CD4-positive, alpha-beta memory T cell (primary cell): ENCODE measurements at places on chromosomes 7 and 10.

DNA sequence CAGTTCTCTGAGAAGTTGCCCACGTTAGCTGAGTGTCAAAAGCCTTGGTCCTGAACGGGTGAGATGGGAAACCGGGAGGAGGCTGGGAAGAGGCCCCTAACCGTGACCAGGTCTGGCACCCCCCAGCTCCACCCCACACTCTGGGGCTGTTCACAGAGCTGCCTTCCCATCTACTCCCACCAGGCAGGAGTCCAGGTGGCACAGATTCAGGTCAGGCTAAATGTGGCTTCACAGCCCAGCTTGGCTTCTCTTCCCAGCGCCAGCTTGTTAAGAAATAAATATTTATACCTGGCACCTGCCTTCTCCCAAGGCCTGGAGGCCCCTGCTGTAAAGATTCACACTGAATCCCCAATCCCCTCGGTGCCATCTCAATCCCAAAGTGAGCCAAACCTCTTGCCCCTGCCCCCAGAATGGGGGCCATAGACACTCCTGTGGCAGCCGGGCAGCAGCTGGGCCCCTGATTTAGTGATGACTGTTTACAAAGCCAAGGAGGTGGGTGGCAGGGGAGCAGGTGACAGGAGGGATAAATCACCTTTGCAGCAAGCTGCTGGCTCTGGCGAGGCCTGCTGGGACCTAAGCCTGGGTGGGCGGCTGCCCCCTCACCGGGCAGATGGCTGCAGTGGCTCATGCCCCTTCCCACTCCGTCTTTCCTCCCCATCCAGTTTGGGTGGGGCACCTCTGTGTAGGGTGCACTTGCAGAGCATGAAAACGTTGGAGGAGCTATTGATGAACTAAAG lies 72.5 kb downstream of the GOLGA7B start:
- DNase-seq = no peak

- no peak for DNase-seq
These were observed 38.0 kb downstream of the CSGALNACT2 start for GRCh38 chr10:43176271-43176670.

GRCh38 chr10:49139846-49140195 lies 6.0 kb upstream of the FAM170B start:
- DNase-seq = no peak

DNA sequence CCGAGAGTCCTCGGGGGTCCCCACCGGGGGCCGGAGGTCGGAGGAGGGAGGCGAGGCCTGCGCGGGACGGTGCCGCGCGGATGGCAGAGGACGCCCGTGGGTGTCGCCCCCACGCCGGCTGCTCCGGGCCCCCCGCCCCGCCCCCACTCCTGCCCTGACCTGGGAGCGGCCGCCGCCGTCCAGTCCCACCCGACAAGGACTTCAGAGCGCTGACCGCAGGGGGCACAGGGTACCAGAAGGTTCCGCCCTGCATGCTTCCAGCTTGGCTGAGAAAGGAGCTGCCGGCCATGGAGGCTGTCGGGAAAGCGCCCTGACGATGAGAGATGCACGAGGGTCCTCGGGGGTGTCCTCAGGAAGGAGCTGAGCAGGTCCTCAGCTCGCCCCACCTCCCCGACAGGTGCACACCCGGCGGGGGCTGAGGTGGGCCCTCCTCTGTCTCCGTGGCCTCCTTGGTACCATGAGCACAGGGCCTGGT lies 57.0 kb upstream of the DNAJB6 start:
- DNase-seq = no peak

- DNase-seq = no peak
These were observed 172.8 kb downstream of the TRIL start for GRCh38 chr7:28785041-28785995.

- DNase-seq = no peak
These were observed 130.5 kb upstream of the NPS start for GRCh38 chr10:127418536-127419168.

- no peak for DNase-seq
These were observed 77.6 kb downstream of the DENND2A start for GRCh38 chr7:140562926-140563481.

DNA sequence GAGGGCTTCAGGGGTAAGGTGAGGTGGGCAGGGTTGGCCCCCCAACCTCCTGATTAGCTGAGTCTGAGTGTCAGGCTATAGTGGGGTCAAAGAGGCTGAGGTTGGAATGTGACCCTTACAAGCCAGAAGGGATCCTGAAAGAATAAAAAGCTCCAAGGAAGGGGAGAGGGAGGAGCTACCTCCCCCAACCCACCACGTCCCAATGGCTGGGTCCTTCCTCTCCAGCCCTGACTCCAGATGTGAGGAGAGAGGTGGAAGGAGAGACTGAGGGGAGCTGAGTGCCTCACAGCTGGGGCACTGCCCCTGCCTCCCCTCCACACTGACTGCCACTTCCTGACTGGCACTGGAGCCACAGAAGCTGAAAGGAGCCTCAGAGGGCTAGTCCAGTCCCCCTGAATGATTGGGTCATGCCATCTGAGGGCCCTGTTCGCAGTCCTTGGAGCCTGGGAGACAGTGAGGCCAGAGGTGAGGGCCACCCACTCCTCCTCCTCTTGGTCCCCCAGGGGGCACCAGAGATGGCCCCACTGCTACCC lies 20.6 kb downstream of the IMPDH1 start:
- DNase-seq = no peak

- no peak for DNase-seq
These were observed 50.2 kb upstream of the BAMBI start for GRCh38 chr10:28627102-28627501.

- DNase-seq = peak; percentile 29
These were observed 27.7 kb downstream of the PPP2R2D start for GRCh38 chr10:131928248-131929095.

DNA sequence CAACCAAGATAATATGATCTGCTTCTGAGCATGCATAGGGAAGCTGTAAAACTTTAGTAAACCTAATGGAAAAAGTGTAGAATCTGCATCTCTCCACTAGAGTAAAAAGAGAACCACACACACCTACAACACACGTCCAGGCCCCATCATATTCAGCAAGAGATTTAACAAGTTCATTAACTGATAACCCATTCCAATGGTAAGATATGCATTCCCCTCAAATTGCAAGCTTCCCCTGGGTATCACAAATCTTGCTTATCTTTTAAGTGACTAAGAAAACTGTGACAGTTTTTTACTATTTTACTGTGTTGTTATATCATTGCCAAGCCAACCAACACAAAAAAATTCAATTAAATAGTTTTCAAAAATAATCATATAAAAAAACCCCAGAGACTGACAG lies 8.0 kb downstream of the DPY19L1 start:
- DNase-seq = no peak

DNA sequence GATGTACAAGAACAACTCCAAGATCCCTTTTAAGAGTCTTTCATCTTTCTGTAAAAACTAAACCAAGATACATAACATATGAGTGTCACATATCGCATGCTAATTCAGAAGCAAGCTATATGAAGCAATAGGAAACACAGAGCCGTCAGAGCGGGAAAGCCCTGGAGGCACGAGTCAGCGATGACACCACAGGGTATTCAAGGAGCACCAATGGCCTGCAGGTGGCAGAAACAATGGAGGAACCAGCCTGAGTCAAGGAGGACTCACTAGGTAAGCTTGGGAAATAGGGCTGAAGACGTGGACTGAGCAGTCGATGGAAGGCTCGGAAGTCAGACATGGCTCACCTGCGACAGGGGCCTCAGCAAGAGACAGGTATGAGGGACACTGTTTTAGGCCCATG lies 214.4 kb downstream of the FAM107B start:
- DNase-seq = peak; percentile 53

- DNase-seq = no peak
These were observed 35.8 kb downstream of the ADRB1 start for GRCh38 chr10:114079421-114079820.

DNA sequence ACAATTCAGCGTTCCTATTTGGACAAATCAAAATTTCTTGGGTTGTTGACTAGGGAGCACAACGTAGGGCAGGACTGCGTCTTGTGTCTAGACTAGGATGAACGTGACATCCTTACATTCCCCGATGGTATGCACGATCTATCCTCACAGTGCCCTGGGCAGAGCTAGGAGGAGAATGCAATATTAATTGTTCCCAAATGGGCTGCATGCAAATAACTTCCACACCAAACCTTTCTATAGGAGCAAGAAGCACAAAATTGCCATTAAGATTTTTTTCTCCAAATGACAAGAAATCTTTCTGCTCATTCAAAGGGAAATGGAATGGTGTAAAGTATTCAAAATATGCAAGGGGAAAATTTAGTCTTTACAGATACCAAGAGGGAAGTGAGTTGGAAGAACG lies 21.4 kb upstream of the AQP1 start:
- DNase-seq = no peak

GRCh38 chr10:2948127-2948854 lies 119.1 kb upstream of the PFKP start:
- no peak for DNase-seq

- DNase-seq = no peak
These were observed 92.3 kb upstream of the BAIAP2L1 start for GRCh38 chr7:98493030-98493778.

DNA sequence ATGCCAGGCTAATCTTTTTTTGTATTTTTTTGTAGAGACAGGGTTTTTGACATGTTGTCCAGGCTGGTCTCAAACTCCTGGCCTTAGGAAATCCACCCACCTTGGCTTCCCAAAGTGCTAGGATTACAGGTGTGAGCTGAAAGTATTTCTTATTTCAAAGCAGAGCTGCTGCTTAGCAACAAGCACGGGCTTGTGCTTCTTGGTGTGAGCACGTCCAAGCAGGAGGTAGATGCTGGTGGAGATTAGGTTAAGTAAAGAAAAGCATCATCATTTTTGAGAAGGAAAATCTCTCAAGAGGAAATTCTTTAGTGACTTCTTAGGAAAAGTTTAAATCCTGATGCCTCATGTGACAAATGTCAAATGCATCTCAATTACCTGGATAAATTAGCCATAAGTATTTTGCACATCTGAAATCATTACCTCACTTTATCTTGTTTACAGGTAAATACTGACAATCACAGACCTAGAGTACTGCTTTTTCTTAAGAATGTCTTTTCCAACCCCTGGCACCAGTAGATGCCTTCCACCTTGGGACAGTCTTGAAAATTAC lies 431.8 kb upstream of the FZD8 start:
- no peak for DNase-seq

DNA sequence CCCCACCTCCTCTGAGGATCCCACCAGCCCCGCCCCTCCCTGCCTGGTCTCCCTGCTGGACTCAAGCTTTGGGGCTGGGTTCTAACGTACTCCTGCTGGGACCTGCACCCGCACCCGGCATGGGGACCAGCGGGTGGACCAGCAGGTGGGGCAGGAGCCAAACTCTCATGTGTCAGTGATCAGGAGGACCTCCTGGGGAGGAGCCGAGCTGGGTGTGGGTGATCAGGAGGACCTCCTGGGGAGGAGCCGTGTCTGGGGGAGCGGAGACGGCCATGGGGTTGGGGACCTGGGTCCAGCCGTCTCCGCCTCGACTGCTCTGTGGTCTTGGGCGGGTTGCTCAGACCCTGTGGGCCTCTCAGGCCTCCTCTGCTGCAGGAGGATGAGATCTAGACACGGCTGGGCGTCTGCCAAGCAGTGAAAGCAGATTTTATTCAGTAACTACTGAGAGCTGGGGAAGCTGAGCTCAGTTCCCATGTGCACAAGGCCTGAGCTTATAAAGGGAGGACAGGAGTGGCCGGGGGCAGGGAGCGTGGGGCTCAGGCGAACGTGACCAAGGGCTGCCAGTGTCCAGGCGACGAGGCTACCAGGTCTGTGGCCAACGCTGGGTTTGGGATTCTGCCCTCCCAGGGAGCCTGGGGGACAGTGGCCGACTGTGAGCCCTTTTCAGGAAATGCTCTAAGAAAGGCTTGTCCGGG lies 33.6 kb upstream of the UTF1 start:
- DNase-seq = no peak

- DNase-seq = no peak
These were observed 508 bp upstream of the TECPR1 start for GRCh38 chr7:98252425-98253054.

- no peak for DNase-seq
These were observed 20.0 kb downstream of the UNC5B start for GRCh38 chr10:71232089-71232998.

GRCh38 chr7:20558963-20559716 lies 56.3 kb upstream of the ABCB5 start:
- no peak for DNase-seq

GRCh38 chr10:86255405-86256251 lies 111.0 kb downstream of the GRID1 start:
- no peak for DNase-seq

- no peak for DNase-seq
These were observed 158.1 kb upstream of the PHF14 start for GRCh38 chr7:10815546-10815945.

DNA sequence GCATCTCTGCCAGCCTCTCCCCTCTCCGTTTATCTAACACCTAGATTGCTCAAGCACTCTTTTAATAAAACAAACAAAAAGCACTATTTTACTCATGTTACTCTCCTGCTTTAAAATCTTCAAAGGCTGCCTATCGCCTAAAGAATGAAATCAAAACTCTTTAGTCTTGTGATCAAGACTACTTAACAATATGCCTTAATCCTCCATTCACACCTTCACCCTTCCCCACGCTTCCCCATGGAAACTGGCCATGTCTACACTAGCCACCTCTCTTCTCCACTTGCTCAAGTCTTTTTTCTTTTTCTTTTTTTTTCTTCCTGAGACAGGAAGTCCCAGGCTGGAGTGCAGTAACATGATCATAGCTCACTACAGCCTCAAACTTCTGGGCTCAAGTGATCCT lies 47.8 kb upstream of the TMEM213 start:
- DNase-seq = no peak

DNA sequence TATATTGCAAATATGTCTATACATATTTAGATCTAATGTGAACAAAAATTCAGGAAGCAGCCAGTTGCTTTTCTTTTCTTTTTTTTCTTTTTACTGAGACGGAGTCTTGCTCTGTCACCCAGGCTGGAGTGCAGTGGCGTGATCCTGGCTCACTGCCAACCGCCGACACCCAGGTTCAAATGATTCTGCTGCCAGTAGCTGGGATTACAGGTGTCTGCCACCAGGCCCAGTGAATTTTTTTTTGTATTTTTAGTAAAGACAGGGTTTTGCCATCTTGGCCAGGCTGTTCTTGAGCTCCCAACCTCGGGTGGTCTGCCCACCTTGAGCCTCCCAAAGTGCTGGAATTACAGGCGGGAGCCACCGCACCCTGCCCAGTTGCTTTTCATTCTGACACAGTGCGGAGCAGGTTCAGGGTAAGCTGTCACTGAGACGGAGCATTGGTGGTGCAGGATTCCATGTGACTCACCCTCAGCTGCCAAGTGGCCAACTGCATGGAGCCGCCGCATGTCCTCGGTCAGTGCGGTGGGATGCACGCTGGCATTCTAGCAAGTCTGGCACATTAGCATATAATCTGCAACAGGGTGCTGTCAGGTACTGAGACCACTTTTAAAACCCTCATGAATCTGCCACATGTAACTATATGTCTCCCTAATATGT lies 362.7 kb downstream of the DNAJB6 start:
- no peak for DNase-seq

- DNase-seq = no peak
These were observed 163.1 kb upstream of the AGR3 start for GRCh38 chr7:17044861-17045260.

GRCh38 chr10:68601501-68602265 lies 41.5 kb downstream of the TET1 start:
- DNase-seq = no peak

GRCh38 chr10:104329735-104330134 lies 8.5 kb downstream of the ITPRIP start:
- no peak for DNase-seq

GRCh38 chr7:41872966-41873365 lies 170.1 kb upstream of the INHBA start:
- DNase-seq = no peak

GRCh38 chr7:101315336-101315735 lies 6.3 kb downstream of the IFT22 start:
- peak; percentile 33 for DNase-seq

- no peak for DNase-seq
These were observed 4.8 kb downstream of the GRIFIN start for GRCh38 chr7:2471396-2471795.
